ENCODE measurements at places on chromosomes 2 and 18.

GRCh38 chr18:35282353-35282752 lies 7.7 kb downstream of the ZSCAN30 start:
- peak; percentile 86 for DNase-seq

GRCh38 chr2:23135481-23136100 lies 249.4 kb upstream of the KLHL29 start:
- no peak for DNase-seq

- no peak for DNase-seq
Observed at GRCh38 chr2:101479810-101480209, 4.9 kb upstream of the RFX8 start.

DNA sequence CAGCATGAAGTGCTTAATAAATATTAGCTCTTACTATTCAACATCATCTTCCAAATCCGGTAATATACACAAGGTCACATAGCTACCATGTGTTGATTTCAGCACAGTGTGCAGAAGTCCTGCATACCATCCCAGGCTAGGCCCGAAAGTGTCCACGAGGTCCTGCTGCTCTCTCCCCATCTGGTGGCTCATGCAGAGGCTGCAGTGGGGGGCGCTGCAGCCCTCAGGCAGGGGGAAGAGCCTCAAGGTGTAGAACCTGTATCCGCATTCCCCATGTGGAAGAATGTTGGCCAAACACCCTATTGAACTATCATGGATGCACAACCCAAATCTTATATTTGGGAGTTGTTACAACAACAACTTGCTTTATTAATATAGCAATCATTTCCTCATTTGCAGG lies 88.5 kb downstream of the ST6GAL2 start:
- no peak for DNase-seq

DNA sequence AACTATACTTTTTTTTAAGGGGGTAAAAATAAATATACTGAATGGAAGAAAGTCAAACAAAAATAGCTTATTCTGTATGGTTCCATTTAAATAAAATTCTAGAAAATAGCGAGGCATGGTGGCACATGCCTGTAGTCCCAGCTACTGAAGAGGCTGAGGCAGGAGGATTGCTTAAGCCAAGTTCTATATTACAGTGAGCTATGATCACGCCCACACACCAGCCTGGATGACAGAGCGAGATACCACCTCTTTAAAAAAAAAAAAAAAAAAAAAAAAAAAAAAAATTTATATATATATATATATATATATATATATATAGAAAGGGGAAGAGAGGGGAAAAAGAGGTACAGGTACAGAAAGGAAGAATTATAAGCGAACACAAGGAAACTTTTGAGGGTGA lies 77.7 kb downstream of the MEMO1 start:
- no peak for DNase-seq

- DNase-seq = no peak
Observed at GRCh38 chr2:200585730-200586643, at the start of gene AOX1. AOX1 (plus strand) TSS chr2:200586014; CDS start chr2:200586109, 95 bp downstream.

DNA sequence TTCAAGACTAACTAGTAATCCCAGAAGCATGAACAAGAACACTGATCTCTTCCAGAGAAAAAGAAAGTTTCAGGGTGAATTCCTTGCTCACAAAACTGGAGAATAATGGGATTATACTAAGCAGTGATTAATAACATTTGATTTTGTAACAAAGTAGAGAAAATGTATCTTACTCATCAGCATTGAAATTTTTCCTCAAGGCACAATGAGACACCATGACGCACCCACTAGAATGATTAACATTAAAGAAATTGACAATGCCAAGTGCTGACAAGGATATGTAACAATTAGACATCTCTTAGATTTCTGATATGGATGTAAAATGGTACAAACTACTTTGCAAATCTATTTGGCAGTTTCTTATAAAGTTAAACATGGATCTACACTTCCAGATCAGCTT lies 101.1 kb upstream of the EPHA4 start:
- no peak for DNase-seq

GRCh38 chr18:25334588-25334987 lies 17.4 kb downstream of the ZNF521 start:
- no peak for DNase-seq

DNA sequence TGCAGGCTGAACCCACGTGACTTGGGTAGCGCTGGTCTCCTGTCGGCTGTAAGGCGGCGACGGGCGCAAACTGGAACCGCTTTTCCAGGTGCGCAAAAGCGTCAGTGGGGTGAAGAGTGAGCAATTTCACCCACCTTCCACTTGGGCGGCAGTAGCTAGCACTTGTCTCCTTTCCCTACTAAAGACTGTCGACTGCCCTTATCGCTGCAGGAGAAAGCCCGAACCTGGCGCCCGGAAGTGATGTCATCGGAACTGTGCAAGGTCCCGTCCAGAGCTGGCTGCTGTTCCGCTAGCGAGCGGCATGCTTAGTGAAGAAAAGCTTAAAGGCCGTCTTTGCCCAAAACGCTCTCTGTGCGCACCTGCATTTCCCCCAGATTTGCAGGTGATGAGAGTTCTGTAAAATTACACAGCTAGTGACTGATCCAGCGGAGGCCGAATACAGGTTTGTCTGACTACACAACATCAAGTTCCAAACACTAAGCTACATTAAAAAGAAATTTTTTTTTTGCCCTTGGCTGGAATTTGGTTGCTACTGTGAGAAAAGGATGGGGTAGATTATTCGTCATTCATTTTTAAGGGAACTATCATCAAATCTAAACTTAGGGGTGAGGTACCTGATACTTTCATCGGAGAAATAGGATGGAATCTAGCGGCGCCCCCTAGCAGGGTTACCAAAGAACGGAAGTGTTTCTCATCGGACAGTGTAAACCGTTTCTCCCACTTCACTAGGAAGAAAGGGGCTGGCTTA lies at the start of gene OSGEPL1:
Gene OSGEPL1 (minus strand): TSS at position 242 of the 748 bp plus-strand sequence. CDS start 1,152 bp downstream, outside the sequence.
- peak; percentile 47 for DNase-seq

GRCh38 chr2:24712296-24712695 lies 80.9 kb downstream of the PTRHD1 start:
- no peak for DNase-seq

DNA sequence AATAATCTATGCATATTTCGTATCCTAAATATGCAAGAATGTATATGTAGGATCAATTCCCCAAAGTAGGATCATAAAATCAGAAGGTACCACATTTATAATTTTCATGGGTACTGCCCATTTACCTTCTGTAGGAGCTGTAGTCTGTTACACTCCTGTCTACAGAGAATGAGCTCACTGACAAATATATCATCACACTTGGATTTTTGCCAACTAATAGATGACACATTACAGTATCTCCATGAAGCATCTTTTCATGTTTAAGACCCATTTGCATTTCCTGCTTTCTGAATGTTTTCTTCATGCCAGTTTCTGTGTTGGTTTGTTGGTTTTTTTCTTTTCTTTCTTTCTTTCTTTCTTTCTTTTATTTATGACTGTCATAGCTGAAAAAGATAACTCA lies 70.9 kb upstream of the EML6 start:
- no peak for DNase-seq

DNA sequence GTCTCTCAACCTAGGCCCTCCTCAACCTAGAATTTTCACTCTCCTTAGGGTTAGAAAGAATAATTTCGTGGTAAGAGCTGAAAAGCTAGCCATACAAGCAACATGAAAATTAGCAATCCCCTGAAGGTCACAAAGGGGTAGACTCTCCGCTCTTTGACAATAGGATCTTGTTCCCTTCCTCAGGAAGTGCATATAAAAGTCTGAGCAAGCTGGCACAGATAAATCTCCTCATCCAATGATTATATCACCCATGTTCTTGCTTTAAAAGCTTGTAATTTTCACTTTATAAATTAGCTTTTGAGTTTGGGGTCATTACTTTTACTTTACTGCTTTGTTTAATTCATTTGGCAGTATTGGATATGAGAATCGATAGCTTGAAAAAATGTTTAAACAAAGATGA lies 852.3 kb upstream of the CRIM1 start:
- DNase-seq = no peak
